ENCODE measurements at places on chromosomes 11 and 22.

- DNase-seq: no peak
These were observed 210.6 kb downstream of the NTM start for GRCh38 chr11:131581046-131581445.

GRCh38 chr11:13260963-13261588 lies 16.5 kb upstream of the BMAL1 start:
- DNase-seq: no peak

GRCh38 chr11:70407121-70407520 lies 8.8 kb downstream of the CTTN start:
- DNase-seq: no peak

GRCh38 chr22:46150655-46151477 lies 540 bp downstream of the PPARA start:
- DNase-seq: peak; percentile 24

- DNase-seq: no peak
These were observed 418.8 kb downstream of the TMEM135 start for GRCh38 chr11:87456499-87456898.

- no peak for DNase-seq
These were observed 102.9 kb upstream of the GAL start for GRCh38 chr11:68581439-68581838.

- no peak for DNase-seq
These were observed 762 bp downstream of the MTMR3 start for GRCh38 chr22:29883775-29884097.

- peak; percentile 84 for DNase-seq
These were observed 52.6 kb downstream of the PITPNB start for GRCh38 chr22:27866135-27867084.

DNA sequence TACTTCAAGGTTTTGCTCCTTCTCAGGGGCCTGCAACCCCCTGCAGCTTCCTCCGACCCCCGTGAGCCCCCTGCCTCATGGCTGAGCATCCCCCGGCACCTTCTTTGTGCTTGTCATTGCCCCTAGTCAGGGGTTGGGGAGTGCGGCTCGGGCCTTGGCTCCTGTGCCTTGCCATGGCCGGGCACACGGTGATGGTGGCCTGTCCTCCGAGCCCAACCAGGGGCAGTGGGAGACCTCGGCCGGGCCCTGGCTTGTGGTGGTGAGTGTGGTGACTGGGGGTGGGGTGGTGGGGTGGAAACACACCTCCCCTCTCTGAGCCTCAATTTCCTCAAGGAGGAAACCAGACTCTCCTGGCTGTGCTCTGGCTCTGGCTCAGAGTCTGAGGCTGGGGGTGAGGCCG lies 1.5 kb upstream of the MRGPRG start:
- no peak for DNase-seq

DNA sequence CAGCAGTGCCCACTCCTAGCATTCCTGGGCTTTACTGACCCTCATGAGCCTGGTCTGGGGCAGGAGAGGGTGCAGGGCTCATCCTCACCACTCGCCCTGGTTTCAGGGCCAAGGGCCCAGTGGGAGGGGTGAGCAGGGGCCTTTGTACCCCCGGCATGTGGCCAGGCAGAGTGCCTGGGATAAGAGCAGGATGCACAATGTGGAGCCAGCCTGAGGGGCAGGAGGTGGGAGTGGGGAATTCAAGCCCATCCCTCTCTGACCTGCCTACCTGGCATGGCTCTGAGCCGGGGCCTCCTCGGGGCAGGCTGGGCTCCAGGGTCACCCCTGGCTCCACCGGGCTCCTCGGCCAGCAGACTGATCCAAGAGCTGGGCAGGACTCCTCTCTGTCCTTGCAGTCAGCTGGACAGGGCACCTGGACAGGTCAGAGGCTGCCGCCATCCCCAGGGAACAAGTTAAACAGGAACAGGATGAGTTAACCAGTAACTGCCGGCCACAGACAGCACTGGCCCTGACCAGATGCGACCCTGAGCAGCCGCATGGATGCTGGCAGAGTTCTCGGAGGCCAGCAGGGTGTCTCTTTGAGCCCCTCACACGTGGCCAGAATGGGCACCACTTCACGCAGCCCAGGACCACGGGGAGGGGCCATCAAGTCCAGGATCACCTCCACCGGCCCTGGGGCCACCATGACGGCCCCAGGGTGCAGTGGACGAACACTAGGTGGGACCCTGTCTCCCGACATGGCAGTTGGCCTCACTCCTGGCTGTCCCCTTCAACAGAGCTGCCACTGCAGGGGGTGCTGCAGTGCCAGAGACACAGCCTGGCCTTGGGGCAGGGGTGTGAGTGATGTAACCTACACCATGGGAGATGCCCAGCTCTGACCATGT lies 5.0 kb downstream of the SIGIRR start:
- DNase-seq: no peak

DNA sequence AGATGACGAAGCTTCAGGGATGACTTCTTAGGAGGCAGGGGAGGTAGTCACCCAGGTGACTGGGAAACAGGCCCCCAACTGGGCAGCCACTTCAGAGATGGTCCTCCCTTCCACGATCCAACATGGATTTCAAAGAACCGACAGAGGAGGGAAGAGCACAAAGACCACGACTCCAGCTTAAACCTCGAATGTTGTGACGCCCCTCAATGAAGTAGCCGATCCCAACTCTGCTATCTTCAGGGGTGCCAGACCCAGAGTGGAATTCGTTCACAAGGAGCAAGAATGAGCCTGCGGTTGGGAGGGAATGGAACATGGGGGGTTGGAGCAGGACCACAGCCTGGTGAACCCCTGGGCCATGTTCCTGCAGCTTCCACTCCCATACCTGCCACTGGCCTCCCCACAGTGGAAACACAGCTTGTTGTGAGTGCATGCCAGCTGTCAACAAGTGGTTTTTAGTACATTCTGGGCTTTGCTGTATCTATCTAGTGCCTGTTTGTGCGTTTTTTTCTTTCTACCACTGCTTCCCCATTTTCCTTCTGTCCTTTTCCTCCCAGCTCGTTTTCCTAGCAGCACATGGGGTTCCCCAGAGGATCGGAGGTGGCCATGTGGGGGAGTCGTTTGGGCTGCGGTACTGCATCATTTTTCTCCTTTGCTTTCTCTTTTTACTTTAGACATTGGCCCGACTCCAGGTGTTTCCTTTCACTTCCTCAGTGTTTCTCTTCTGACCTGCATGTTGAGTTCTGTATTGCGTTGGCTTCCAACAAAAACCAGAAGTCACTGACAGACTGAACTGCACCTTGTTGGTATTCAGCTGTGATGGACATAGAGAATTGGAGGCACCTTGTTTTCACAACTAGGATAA lies 65.8 kb downstream of the MORC2 start:
- no peak for DNase-seq

- no peak for DNase-seq
These were observed 167.9 kb downstream of the SHANK2 start for GRCh38 chr11:71084306-71085012.

DNA sequence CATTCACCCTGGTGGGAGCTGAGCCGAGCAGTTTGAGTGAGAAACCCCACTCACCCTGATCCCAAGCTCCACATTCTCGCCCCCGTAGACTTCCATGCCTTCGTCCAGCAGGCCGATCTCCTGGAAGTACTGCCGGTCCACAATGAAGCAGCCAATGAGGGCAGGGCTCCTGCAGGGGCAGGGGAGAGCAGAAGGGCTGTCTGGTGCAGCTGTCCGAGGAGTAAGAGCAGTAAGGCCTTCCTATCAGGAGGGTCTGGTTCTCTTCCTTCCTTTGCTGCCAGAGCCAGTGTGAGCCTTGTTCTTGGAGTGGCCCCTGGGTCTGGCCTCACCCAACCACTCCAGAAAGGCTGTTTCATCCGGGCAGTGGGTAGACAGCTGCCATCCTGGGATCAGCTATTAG lies 19.4 kb upstream of the CSNK2A3 start:
- DNase-seq: no peak

DNA sequence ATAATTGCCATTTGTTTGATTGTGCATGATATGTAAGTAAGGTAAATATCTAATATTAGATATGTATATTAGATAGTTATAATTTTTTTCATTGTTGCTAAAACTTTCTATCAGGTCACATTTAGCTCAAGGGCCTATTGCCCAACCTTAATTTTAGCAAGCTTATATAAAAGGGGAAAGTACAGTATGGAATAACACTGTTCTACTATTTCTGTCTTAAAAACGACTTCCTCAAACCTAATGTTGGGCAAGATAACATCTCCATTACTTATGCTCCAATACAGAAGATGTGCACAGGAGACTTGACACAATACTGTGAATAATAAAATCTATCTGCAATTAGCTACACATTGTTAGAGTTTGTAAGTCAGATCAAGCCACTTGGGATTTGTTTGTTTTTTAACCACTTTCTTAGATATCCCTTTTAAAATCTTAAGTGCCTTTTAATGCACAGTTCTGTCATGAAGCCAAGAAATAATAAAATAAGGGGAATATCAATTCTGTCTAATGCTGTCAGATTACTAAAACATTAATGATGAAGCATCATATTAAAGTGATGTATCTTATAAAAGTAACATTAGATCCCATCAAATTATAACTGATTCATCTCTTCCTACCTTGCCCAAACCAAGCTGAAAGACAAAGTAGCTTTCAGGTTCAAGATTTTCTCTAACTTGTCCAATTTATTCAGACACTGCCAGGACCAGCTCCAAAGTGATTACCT lies 98.1 kb downstream of the SIK3 start:
- DNase-seq: no peak

DNA sequence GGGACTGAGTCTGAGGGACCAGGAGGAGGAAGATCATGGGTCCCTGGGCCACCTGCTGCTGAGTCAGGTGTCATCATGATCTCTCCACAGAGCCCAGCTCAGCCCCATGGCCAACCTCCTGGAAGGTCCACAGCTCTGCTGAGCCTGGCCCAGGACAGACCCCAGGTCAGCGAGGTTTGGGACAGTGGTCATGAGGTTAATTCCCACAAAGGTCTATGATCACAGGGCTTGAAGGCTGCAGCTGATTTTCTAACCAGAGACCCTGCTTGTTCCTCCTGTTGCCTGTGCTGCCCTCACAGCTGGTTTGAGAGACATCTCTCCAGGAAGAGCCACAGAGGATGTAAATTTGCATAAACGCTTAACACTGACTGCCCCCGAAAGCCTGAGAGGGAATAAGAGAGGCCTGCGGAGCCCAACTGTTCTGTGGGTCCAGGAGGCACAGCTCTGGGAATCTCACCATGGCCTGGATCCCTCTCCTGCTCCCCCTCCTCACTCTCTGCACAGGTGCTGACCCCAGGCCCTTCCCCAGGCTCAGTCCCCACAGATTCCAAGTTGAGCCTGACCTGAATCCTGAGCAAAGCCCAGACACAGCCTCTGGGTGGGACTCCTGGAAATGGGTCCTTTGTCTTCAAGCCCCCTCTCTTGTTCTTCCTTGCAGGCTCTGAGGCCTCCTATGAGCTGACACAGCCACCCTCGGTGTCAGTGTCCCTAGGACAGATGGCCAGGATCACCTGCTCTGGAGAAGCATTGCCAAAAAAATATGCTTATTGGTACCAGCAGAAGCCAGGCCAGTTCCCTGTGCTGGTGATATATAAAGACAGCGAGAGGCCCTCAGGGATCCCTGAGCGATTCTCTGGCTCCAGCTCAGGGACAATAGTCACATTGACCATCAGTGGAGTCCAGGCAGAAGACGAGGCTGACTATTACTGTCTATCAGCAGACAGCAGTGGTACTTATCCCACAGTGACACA lies 102.8 kb downstream of the GGTLC2 start:
- DNase-seq: no peak

- no peak for DNase-seq
These were observed 258.3 kb downstream of the LRRC4C start for GRCh38 chr11:41201156-41201555.

GRCh38 chr22:32644252-32645100 lies 157.0 kb upstream of the TIMP3 start:
- DNase-seq: peak; percentile 82

GRCh38 chr11:126542334-126543015 lies 187.0 kb downstream of the ST3GAL4 start:
- no peak for DNase-seq

- DNase-seq: no peak
These were observed 632.6 kb downstream of the NELL1 start for GRCh38 chr11:21301981-21302380.

DNA sequence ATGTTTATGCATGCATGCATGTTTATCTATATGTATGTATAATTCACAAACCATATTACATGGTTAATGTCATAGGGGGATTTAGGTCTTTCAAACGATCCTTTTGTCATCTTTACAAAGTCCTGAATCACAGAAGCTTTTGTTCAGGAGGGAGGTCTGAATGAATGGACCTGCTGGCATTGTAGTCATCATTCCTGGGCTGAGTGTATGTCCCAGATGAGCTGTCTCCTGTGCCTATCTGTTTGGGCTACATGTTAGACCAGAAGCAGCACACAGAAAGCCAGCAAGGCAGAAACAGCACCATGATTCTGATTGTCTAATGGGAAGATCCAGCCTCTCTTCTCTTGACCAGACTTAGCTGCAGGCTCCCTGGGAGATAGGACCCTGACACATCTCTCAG lies 69.5 kb downstream of the ADM start:
- DNase-seq: no peak

GRCh38 chr11:8060146-8060719 lies 20.8 kb upstream of the TUB start:
- no peak for DNase-seq

DNA sequence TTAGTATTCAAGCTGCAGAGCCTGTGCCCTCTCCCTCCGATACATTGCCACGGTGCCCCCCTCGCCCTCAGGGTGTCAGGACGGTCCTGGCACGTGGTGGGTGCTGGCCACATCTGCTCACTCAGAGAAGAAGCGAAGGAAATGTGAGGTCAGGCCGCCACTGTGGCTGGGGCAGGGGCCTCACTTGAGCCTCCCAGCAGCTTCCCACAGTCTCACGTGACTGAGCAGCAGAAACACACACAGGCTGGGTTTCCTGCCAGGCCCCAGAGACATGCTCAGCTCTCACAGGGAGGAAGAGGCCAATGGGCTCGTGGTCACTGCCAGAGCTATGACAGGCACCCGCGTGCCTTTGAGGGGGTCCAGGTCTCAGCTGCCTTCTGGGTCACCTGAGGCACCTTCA lies 37.9 kb upstream of the PRR5 start:
- DNase-seq: peak; percentile 91

GRCh38 chr11:57792060-57792541 lies 30.5 kb downstream of the CTNND1 start:
- peak; percentile 54 for DNase-seq

GRCh38 chr22:27844256-27844655 lies 42.7 kb upstream of the MN1 start:
- DNase-seq: no peak

DNA sequence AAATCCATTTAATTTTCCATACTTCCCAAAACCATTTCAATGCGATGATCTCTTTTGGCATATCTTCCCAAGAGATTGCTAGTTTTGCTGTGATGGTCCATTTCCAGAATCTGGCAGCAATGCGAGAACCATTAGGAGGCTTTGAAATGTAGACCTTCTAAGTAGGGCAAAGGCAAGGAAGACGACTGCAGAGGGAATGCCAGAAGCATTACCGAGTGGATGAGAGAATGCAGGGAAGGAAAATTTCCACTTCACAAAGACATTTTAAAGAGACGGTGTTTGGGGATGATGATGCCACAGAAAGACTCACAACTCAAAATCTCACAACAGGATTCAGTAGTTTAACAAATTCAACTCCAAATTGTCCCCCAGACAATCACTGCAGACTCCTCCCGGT lies 471 bp upstream of the CEP126 start:
- DNase-seq: peak; percentile 87

- no peak for DNase-seq
These were observed 388.2 kb upstream of the LUZP2 start for GRCh38 chr11:24108609-24109008.

Data from umbilical cord (tissue), 2 donors.